ENCODE measurements at places on chromosomes 4 and X.

- DNase-seq, result peak; percentile 52
Measured at GRCh38 chrX:24619647-24620046, 27.5 kb downstream of the PCYT1B start.

- peak; percentile 26 for DNase-seq
Measured at GRCh38 chrX:63503541-63503940, 152.4 kb upstream of the SPIN4 start.

DNA sequence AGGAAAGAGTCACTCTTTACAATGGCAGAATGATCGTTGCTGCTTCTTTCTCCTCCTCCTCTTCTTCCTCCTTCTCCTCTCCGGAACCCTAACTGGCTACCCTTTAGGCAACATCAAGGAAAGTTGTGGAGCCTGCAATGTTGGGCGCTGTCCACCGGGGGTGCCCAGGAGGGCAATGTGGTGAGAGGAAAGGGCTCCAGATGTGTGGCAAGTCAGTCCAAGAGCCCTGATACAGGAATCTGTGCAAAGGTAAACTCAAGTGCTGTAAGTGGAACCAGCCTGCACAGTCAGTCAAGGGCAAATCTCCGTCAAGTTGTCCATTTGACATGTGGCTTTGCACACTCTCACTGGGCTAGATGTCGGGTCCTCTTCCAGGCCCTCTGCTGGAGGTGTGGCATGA lies 2.8 kb downstream of the RTL5 start:
- DNase-seq, result no peak

- DNase-seq, result peak; percentile 95
Measured at GRCh38 chr4:6991771-6992557, 51.2 kb upstream of the TADA2B start.

GRCh38 chrX:150841456-150842197 lies 56.8 kb downstream of the CD99L2 start:
- peak; percentile 80 for DNase-seq

- no peak for DNase-seq
Measured at GRCh38 chr4:25727711-25728493, 72.3 kb downstream of the SLC34A2 start.

GRCh38 chr4:140061659-140062289 lies 92.2 kb downstream of the MAML3 start:
- DNase-seq, result peak; percentile 57

GRCh38 chr4:146835096-146835495 lies 110.6 kb downstream of the TTC29 start:
- DNase-seq, result no peak

GRCh38 chrX:24760363-24761000 lies 66.8 kb downstream of the POLA1 start:
- peak; percentile 61 for DNase-seq

DNA sequence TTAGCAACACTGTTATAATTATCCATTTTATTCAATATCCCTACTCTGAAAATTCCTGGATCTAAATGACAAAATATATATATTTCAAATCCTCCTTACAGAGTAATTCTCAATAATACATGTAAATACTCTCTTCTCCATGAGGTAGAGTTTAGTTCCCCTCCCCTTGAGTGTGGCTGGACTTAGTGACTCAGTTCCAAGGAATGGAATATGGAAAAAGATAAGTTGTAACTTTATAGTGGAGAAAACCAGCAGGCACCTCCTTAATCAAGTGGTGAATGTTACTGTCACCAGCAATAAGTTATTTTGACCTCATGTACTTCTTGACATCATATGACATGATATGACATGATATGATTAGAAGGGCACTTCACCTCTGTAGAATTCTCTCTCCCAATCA lies 302.0 kb downstream of the RAB28 start:
- DNase-seq, result no peak

GRCh38 chrX:96446524-96446923 lies 238.1 kb upstream of the DIAPH2 start:
- no peak for DNase-seq

GRCh38 chr4:90328558-90328957 lies 201.4 kb downstream of the CCSER1 start:
- peak; percentile 24 for DNase-seq

GRCh38 chr4:27366104-27366823 lies 505.6 kb downstream of the STIM2 start:
- DNase-seq, result peak; percentile 33

GRCh38 chrX:56499372-56499771 lies 64.1 kb upstream of the UBQLN2 start:
- no peak for DNase-seq

DNA sequence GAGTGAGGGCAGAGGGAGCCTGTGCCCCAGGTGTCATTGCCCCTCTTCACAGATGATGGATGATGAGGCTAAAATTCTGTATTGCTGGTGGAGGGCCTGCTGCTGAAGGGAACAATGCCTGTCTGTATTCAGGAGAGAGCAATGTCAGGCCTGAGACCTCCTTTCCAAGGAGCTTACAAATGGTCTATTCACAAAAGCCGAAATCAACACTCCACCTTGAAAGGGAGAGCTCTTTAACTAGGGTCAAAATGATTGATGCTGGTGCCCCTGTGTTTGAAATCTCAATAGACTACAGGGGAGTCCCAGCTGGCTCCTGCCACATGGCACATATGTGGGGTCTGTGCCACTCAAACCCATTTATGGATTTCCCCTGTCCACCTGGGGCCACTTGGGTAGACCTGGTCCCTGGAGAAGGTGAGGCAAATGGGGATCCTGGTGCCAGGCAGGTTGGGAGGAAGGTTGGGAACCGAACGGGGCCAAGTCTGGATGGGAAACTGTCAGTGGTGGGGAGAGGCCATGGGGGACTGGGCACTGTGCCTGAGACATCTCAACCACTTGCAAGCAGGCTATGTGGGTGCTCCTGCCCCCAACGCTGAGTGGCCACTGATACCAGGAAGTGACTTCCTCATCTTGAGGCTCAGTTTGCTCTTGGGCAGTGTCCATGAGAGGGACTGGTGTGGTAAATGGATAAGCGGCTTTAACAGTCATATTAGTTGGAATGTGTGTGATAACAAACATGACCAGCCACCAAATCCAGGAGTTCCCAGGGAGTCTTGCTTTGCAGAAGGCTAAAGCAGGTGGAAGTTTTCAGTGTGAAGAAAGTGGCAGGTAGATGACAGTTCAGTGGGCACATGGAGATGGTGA lies 223.8 kb upstream of the PSAPL1 start:
- no peak for DNase-seq

- DNase-seq, result no peak
Measured at GRCh38 chr4:73945674-73946449, 36.0 kb downstream of the PF4 start.

DNA sequence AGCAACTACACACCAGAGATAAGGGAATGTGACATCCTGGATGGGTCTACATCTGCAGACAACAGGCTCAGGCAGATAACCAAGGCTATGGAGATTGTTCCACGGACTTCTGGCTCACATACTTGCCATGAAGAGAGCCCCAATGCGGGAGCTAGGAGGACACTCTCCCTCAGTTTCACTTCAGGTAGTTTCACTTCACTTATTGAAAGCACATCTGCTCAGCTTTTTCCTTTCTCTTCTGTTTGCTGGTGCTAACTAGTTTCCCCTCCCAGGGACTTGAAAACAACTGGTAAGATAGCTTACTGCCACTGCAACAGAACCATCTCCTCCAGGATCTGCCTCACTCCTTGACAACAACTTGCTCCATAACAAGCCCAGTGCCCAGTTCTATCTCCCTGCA lies 1.4 kb upstream of the CT47C1 start:
- no peak for DNase-seq

- DNase-seq, result no peak
Measured at GRCh38 chr4:93730251-93730650, 98.3 kb upstream of the ATOH1 start.

DNA sequence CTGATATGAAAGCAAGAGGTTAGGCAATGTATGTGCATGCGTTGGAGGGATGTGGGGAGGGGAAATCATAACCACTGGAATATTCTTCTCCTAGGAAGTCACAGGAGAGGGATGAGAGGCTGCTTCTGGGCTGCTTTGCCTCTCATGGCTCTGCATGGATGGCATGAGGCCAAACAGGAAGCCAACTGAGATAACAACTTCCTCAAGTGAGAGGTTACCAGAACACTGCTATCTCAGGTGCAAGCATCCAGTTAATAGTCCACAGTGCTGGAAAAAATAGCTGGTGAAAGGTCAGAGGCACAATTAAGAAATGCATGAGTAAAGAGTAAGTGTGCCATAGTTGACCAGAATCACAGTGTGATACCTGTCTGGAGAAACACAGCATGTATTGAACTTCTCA lies 113.3 kb downstream of the ELOVL6 start:
- DNase-seq, result peak; percentile 71

DNA sequence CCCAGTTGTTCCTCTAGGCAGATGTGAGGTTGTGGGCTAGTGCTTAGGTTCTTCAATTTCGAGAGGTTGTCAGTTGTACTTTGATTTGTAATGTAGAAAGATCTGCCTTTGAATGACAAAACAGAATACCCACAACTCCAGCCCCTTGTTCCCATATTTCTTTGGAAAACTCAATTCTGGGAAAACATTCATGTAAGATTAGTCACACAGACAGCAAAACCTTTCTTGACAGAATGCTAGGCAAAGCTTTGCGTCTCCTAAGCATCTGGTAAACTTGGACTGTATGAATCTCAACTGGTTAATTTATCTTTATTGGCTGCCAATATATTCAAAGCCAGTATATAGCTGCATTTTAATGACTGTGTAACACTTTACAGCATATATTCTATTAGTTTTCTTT lies 34.9 kb downstream of the NOCT start:
- DNase-seq, result peak; percentile 43

DNA sequence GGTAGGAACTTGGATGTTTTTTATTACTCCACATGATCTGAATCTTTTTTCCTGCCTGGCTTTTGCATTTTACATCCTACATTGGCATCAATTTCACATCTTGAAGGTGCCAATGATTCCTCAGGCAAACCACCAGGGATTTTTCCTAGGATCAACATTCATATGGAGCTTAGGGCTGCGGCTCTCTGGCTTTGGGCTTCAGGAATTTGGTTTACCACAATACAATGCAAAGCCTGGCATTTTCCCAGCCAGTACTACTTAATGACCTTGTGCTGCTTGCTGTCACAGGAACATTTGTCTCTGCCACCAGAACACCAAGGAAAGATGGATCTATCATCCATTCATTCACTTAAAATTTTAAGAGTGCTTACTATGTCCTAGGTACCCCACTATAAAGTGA lies 180.7 kb downstream of the PDGFC start:
- DNase-seq, result peak; percentile 86

DNA sequence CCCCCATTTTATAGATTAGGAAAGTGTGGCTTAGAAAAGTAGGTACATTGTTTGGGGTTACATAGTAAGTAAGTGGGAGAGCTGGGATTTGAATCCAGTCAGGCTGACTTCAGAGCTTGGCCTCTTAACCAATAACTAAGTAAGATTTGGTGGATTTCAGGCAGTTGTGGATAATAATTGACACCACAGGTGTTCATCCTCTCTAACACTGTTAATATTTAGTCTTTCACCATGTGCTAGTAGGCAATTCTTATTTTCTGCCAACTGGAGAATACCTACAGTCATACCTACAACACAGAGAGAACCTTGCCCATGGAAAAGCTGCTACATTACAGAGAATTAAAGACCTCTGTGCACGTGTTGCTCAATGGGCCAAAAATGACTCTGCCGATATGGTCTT lies 89.5 kb downstream of the DIAPH2 start:
- no peak for DNase-seq

- DNase-seq, result no peak
Measured at GRCh38 chr4:1296324-1297022, 6.8 kb downstream of the MAEA start.

DNA sequence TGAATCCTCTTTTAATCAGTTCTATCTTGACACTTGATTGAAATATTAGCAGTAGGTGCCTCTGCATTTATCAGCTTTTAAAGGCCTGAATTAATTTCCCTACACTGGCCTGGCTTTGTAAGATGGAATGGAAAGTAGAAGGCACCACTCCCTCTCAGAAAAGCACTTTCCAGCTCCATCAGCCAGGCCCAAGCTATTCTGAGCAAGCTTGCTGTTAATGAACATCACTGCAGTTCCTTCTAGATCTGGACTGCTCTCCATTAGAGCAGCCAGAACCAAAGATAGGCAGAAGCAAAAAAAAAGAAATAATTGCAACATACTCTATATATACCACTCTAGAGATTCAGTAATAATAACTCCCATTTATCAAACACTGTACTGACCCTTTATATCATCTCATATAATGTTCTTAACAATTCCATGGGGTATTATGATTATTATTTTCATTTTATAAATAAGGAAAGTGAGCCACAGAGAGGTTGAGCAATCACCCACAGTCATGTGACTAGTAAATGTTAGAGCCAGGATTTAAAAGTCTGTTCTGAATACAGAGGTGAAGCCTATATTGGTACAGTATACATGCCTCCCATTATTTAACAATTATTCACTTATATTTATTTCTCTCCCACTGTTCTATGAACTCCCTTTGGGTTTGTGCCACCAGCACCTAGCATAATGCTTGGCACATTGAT lies 39.4 kb upstream of the GPC3 start:
- no peak for DNase-seq

- DNase-seq, result no peak
Measured at GRCh38 chr4:62619971-62620370, 1419.8 kb downstream of the ADGRL3 start.

DNA sequence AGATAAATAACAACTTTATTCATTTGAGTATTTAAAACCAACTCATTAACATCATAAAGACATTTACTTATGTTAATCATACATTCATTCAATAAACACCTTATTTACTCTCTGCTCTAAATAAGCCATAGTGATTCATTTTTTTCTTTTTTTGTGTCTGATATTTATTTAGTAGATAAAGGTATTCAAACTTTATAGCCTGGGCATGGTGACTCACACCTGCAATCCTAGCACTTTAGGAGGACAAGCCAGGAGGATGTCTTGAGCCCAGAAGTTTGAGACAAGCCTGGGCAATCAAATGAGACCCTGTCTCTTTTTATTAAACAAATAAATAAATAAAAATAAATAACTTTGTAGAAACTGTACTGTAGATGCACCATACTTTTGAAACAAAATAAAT lies 771.3 kb upstream of the PCDH7 start:
- DNase-seq, result no peak

GRCh38 chr4:151322570-151322969 lies 2.8 kb downstream of the SH3D19 start:
- no peak for DNase-seq

- DNase-seq, result peak; percentile 71
Measured at GRCh38 chr4:114180481-114180880, 201.0 kb upstream of the ARSJ start.

DNA sequence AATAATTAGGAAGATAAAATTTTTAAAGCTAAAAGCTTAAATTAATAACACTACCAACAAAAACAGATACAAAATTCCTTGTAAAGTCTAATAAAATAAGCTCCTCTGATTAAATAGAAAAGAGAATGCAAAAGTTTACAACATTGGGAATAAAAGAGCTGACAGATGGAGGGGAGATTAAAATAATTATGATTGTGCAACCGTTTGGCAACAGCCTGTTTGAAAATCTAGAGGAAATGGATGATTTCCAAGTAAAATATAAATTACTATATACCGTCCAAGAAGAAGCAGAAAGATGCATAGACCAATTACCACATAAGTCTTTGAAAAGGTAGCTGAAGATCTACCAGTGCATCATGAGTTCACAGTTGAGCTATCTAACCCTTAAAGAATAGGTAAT lies 46.4 kb upstream of the VBP1 start:
- DNase-seq, result no peak

GRCh38 chr4:38728631-38729141 lies 54.1 kb downstream of the TLR10 start:
- no peak for DNase-seq

GRCh38 chr4:8315435-8316250 lies 46.1 kb downstream of the HTRA3 start:
- DNase-seq, result peak; percentile 86

All from amniotic epithelial cell (primary cell).